Uterus (tissue), 4 donors: ENCODE measurements at places on chromosomes 5 and 9. TPM values are rescaled to one million over a fixed set of nuclear protein-coding genes. Genes with fewer than 3 reads are reported as not detected.

Gene POMT1
- 0.29 TPM for total RNA-seq

Gene CDC20B
- total RNA-seq: not detected

Gene PCDHA9
- total RNA-seq: 0.70 TPM

Gene TTLL11
- total RNA-seq: 7.4 TPM

Gene SPATA31C1
- not detected for total RNA-seq

Gene CA9
- 0.14 TPM for total RNA-seq

Gene RNF183
- total RNA-seq: 0.35 TPM

Gene ANXA2R
- total RNA-seq: 6.2 TPM

Gene CYLC2
- not detected for total RNA-seq

Gene FBXO10
- 12.9 TPM for total RNA-seq

Gene ESM1
- total RNA-seq: 0.70 TPM
